ENCODE measurements at places on chromosomes 5 and 9.

DNA sequence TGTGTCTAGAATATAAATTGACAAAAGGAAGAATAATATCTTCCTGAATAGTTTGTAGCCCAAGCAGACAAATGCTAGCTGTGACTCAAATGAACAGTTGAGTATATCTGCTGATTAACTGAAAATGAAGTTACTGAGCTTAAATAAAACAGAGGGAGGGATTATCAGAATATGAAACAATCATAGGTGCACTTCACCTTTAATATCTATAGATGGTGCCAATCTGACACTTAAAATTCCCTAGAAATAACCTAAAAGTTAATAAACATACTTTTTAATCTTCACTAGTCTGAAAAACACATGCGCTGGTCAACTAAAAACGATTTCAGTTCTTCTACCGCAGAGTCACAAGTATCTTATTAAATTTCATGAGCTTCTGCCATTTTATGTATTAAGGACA lies 280.8 kb upstream of the RASA1 start:
- DNase-seq: no peak

GRCh38 chr5:57298985-57299491 lies 125.2 kb downstream of the GPBP1 start:
- peak; percentile 21 for DNase-seq

- no peak for DNase-seq
Measured at GRCh38 chr9:114311571-114312512, 11.1 kb upstream of the ORM1 start.

DNA sequence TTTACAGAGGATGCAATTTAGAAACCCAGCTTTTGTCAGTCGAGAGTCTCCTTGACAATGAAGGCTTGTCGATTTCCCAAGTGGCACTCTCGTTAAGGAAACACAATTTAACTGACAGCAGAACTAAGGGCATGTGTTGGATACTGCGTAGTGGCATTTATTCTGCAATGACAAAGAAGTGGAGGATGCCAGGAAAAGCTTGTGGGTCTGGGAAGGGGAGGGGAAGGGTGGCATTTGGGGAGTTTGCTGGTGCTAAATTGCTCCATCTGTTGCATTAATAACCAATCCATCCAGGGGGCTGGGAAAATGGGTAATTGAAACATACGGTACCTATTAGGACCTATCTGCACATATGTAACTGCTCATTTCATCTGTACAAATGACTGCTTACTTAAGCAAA lies 190.6 kb downstream of the NSG2 start:
- DNase-seq: no peak

DNA sequence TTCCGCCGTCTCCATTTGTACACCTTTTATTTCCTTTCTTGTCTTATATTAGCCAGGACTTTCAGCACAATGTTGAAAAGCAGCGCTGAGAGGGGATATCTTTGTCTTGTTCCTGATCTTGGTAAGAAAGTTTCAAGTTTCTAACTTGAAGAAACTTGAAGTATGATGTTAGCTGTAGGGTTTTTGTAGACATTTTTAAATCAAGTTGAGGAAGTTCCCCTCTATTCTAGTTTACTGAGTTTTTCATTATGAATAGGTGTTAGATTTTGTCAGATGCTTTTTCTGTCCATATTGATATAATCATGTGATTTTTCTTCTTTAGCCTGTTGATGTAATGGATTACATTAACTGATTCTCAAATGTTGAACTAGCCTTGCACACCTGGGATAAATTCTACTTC lies 425.7 kb downstream of the PIK3R1 start:
- no peak for DNase-seq
